ENCODE measurements at places on chromosomes 2 and 18. TPM values are rescaled to one million over a fixed set of nuclear protein-coding genes. Genes with fewer than 3 reads are reported as not detected.

GRCh38 chr2:48131539-48132270 lies 225.4 kb upstream of the FBXO11 start:
- no peaks in the 10 kb centered on the region for H3K36me3 ChIP-seq
- DNase-seq: no peak
- H3K27me3 ChIP-seq: no peaks in the 10 kb centered on the region
- H3K4me1 ChIP-seq: no peaks in the 10 kb centered on the region
- H3K4me3 ChIP-seq: no peak overlapping the region

The BOLL gene
- total RNA-seq: not detected

- DNase-seq: no peak
- H3K4me1 ChIP-seq: no peaks in the 10 kb centered on the region
- no peak overlapping the region for H3K4me3 ChIP-seq
- no peaks in the 10 kb centered on the region for H3K36me3 ChIP-seq
Measured at GRCh38 chr2:163011000-163011399, 172.4 kb upstream of the KCNH7 start.

GRCh38 chr18:55221622-55222021 lies 262.4 kb upstream of the CCDC68 start:
- no peak overlapping the region for H3K4me3 ChIP-seq
- H3K36me3 ChIP-seq: no peaks in the 10 kb centered on the region
- no peak for DNase-seq
- no peaks in the 10 kb centered on the region for H3K27me3 ChIP-seq

The CLEC4F gene
- total RNA-seq: 0.25 TPM

DNA sequence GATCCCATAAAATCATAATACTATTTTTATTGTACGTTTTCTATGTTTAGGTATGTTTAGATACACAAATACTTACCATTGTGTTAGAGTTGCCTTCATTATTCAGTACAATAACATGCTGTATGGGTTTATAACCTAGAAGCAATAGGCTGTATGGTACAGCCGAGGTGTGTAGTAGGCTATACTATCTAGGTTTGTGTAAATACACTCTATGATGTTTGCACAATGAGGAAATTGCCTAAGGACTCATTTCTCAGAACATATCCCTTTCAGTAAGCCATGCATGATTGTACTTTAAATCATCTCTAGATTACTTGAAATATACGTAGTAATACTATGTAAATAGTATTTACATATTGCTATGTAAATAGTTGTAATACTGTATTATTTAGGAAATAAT lies 156.7 kb downstream of the CDCA7 start:
- H3K4me1 ChIP-seq: no peaks in the 10 kb centered on the region
- H3K27ac ChIP-seq: no peak overlapping the region
- H3K27me3 ChIP-seq: no peaks in the 10 kb centered on the region
- H3K36me3 ChIP-seq: no peaks in the 10 kb centered on the region
- no peak for DNase-seq
- no peak overlapping the region for H3K4me3 ChIP-seq

GRCh38 chr2:225599856-225600255 lies 200.3 kb downstream of the NYAP2 start:
- H3K27ac ChIP-seq: no peak overlapping the region
- H3K27me3 ChIP-seq: no peaks in the 10 kb centered on the region
- H3K4me3 ChIP-seq: no peak overlapping the region
- H3K36me3 ChIP-seq: no peaks in the 10 kb centered on the region
- no peaks in the 10 kb centered on the region for H3K4me1 ChIP-seq
- DNase-seq: no peak

- no peak for DNase-seq
- H3K36me3 ChIP-seq: no peaks in the 10 kb centered on the region
- no peak overlapping the region for H3K4me3 ChIP-seq
- no peaks in the 10 kb centered on the region for H3K4me1 ChIP-seq
- H3K27ac ChIP-seq: no peak overlapping the region
Measured at GRCh38 chr2:174059884-174060244, 94.7 kb upstream of the SP3 start.

The CRYGD gene
- not detected for total RNA-seq

The CWC22 gene
- total RNA-seq: 10.3 TPM

The MYOM1 gene
- 48.4 TPM for total RNA-seq

The PPP1R7 gene
- total RNA-seq: 30.0 TPM

GRCh38 chr2:205022841-205023240 lies 477.6 kb downstream of the PARD3B start:
- no peak for DNase-seq
- H3K36me3 ChIP-seq: no peaks in the 10 kb centered on the region
- no peak overlapping the region for H3K27ac ChIP-seq
- no peaks in the 10 kb centered on the region for H3K4me1 ChIP-seq
- H3K4me3 ChIP-seq: no peak overlapping the region

DNA sequence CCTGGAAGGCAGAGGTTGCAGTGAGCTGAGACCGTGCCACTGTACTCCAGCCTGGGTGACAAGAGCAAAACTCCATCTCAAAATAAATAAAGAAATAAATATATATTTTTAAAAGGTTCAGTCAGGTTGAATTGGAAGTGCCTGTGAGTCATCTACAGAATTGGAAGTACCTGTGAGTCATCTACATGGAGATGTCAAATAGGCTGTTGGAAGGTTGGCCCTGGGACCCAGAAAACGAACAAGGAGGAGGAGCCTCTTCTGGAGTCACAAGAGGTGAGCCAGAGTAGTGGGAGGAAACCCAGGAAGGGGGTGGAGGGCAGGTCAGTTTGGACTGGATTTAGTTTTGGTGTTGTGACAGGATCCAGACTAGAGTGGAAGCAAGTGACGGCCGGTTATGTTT lies 15.2 kb upstream of the SCYGR1 start:
- H3K4me1 ChIP-seq: peaks cover 14% of the 10 kb centered on the region
- no peaks in the 10 kb centered on the region for H3K36me3 ChIP-seq
- no peak for DNase-seq

GRCh38 chr2:171191021-171191420 lies 30.3 kb upstream of the TLK1 start:
- no peaks in the 10 kb centered on the region for H3K4me1 ChIP-seq
- no peak for DNase-seq
- no peaks in the 10 kb centered on the region for H3K27me3 ChIP-seq
- no peak overlapping the region for H3K4me3 ChIP-seq
- no peak overlapping the region for H3K27ac ChIP-seq

GRCh38 chr18:35982409-35983114 lies 10.1 kb downstream of the RMP24 start:
- DNase-seq: no peak
- H3K4me1 ChIP-seq: no peaks in the 10 kb centered on the region
- H3K36me3 ChIP-seq: peaks cover 25% of the 10 kb centered on the region
- H3K4me3 ChIP-seq: no peak overlapping the region
- H3K27ac ChIP-seq: no peak overlapping the region
- no peaks in the 10 kb centered on the region for H3K27me3 ChIP-seq

The TP53I3 gene
- 19.5 TPM for total RNA-seq

- no peaks in the 10 kb centered on the region for H3K27me3 ChIP-seq
- H3K36me3 ChIP-seq: no peaks in the 10 kb centered on the region
- H3K27ac ChIP-seq: no peak overlapping the region
- no peak for DNase-seq
- H3K4me3 ChIP-seq: no peak overlapping the region
- H3K4me1 ChIP-seq: no peaks in the 10 kb centered on the region
Measured at GRCh38 chr18:74141667-74142066, 6.0 kb downstream of the FBXO15 start.

The TMEM182 gene
- 12.5 TPM for total RNA-seq

The FAM168B gene
- total RNA-seq: 32.4 TPM

The GRB14 gene
- total RNA-seq: 51.0 TPM

The SPEG gene
- 0.75 TPM for total RNA-seq

GRCh38 chr2:136281281-136282114 lies 163.5 kb upstream of the CXCR4 start:
- H3K27ac ChIP-seq: no peak overlapping the region
- no peak for DNase-seq
- no peak overlapping the region for H3K4me3 ChIP-seq
- H3K4me1 ChIP-seq: no peaks in the 10 kb centered on the region
- no peaks in the 10 kb centered on the region for H3K36me3 ChIP-seq
- no peaks in the 10 kb centered on the region for H3K27me3 ChIP-seq

- no peak for DNase-seq
- H3K36me3 ChIP-seq: no peaks in the 10 kb centered on the region
- peak overlapping the region; percentile 66 for H3K4me3 ChIP-seq
- H3K27me3 ChIP-seq: no peaks in the 10 kb centered on the region
- H3K4me1 ChIP-seq: peaks cover 24% of the 10 kb centered on the region
Measured at GRCh38 chr2:241509155-241509784, 886 bp upstream of the STK25 start.

GRCh38 chr2:223943561-223944008 lies 1.6 kb downstream of the WDFY1 start:
- peaks cover 3% of the 10 kb centered on the region for H3K4me1 ChIP-seq
- H3K4me3 ChIP-seq: peak overlapping the region; percentile 95
- no peaks in the 10 kb centered on the region for H3K36me3 ChIP-seq
- DNase-seq: no peak
- no peak overlapping the region for H3K27ac ChIP-seq
- no peaks in the 10 kb centered on the region for H3K27me3 ChIP-seq

The SEPTIN10 gene
- 19.8 TPM for total RNA-seq

DNA sequence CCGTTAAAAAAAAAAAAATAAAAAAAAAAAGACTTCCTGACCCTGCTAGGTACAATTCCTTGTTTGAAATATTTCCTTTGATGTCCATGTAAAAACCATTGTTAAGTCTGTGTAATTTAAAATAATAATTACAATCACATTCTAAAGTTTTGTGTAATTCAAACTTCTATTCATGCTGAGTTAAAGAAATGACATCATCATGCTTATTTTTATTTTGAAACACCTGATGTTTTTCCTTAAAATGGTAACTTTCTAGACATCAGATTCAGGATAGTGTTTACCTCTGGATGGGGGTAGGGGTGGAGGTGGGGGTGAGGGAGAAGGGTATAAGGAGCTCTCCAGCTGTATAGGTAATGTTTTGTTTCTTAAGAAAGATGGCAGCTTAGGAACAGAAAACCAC lies 92.8 kb downstream of the ADCYAP1 start:
- no peaks in the 10 kb centered on the region for H3K27me3 ChIP-seq
- no peak overlapping the region for H3K27ac ChIP-seq
- H3K4me3 ChIP-seq: no peak overlapping the region
- no peaks in the 10 kb centered on the region for H3K4me1 ChIP-seq
- no peaks in the 10 kb centered on the region for H3K36me3 ChIP-seq

DNA sequence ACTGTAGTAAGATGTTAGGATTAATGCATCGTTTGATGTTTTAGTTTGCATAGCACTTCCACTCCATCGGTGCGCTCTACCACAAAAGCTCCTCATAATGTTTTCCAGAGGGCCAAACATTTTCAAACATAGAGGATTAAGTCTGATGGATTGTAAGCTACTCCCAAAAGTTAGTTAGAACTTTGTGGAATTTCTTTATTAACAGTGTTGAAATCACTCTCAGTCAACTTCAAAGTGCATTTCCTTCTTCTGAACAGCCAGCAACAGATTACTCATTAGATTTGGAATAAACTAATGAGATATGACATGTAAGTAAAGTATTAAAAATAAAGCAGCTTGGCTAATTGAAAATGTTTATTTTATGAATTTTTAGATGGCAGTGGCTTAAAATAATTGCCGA lies 30.1 kb upstream of the CTAGE1 start:
- no peaks in the 10 kb centered on the region for H3K27me3 ChIP-seq
- H3K27ac ChIP-seq: peak overlapping the region; percentile 22
- H3K4me3 ChIP-seq: no peak overlapping the region
- no peaks in the 10 kb centered on the region for H3K36me3 ChIP-seq
- no peak for DNase-seq

The EVX2 gene
- not detected for total RNA-seq

- no peaks in the 10 kb centered on the region for H3K4me1 ChIP-seq
- H3K27me3 ChIP-seq: no peaks in the 10 kb centered on the region
- no peak overlapping the region for H3K27ac ChIP-seq
- DNase-seq: no peak
- H3K4me3 ChIP-seq: no peak overlapping the region
Measured at GRCh38 chr2:160652236-160652635, 158.6 kb upstream of the RBMS1 start.

DNA sequence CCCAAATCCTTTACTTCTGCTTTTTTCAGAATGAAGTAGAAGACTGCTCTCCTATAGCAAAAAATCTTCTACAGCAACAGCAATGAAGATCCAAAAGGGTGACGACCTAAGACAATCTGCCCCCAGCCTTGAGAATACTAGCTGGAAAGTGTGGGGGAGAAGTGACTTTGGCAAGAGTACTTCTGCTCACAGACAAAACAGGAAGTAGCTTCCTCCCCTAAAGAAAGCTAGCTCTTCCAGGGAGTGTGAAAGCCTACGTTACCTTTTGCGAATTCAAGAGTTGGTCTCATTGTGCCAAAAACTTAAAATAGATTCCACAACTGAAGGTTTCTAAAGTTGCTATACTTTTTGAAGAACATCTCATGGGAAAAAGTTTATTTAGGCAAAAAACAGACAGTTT lies 1069.2 kb upstream of the CHAC2 start:
- no peak for DNase-seq
- no peak overlapping the region for H3K27ac ChIP-seq
- no peaks in the 10 kb centered on the region for H3K36me3 ChIP-seq
- H3K27me3 ChIP-seq: no peaks in the 10 kb centered on the region

DNA sequence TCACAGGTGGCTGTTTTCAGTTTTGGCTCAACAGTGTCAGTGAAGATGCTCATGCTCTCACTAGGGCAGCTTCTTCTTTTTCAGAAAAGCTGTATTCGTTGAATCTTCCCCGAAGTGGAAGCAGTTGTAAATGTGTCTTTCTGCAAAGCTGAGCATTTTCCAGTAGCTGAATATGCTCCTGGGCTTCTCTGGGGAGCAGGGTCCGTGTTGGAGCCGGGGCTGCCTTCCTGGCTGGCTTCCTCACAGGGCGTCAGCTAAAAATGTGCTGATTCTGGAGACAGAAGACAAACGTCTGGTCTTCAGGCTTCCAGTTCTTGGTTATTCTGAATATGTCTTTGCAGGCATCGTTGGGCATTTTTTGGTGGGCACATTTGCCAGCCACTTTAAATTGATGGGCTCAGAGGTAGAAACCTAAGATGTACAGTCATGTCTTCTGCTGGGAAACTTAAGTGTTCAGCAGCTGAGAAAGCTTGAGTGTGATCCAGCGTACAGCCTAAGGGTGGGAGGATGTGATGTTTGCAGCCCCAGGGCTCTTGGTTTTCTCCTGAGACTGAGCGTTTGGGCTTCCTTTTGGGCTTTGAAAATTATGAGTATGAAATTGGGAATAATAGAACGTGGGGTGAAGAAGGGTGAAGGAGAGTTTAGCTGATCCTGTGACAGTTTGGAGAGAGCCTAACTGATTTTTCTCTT lies 19.0 kb downstream of the SETBP1 start:
- peaks cover 7% of the 10 kb centered on the region for H3K4me1 ChIP-seq
- H3K27ac ChIP-seq: peak overlapping the region; percentile 1
- DNase-seq: no peak
- H3K36me3 ChIP-seq: no peaks in the 10 kb centered on the region
- no peak overlapping the region for H3K4me3 ChIP-seq
- no peaks in the 10 kb centered on the region for H3K27me3 ChIP-seq

The ADCYAP1 gene
- not detected for total RNA-seq

The UGT1A4 gene
- total RNA-seq: not detected
